ENCODE measurements at places on chromosomes 13 and 19.
A peak's percentile ranks its signal among the peaks of the same experiment; 100 is the strongest.

DNA sequence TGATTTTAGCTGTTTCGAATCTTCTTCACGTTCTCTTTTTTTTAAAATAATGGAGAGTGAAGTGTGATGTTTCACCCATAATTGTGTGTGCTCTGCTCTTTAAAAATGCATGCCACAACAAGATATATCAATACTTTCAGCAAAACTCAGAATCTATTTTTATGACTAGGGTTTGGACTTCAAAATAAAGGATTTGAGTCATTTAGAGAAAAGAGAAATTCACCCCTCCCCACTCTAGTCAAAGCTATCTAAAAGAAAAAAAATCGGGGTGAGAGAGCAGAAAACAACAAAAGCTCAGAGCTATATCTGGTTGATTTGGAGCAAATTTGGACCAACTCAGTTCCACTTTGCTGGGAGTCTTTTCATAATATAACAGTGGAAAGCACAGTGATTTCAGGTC lies 244.5 kb downstream of the DNAJC15 start:
- no peak for DNase-seq

DNA sequence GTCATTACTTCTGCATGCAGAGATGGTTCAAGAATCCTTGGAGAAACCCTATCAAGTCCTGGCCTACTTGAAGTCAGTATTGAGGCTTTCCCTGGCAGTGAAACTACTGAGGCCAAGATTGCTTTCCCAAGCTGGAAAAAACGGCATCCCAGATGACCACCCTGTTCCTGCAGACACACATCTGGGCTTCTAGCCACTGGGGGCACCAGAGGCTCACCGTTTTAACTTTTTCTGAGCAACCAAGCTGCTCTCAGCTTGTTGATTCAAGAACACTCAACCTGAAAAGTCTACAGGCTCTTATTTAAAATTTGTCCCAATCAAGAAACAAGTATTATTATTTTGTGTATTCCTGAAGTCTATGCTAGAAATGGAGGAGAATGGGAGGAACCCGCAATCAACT lies 66.6 kb downstream of the SPRYD7 start:
- DNase-seq: no peak

DNA sequence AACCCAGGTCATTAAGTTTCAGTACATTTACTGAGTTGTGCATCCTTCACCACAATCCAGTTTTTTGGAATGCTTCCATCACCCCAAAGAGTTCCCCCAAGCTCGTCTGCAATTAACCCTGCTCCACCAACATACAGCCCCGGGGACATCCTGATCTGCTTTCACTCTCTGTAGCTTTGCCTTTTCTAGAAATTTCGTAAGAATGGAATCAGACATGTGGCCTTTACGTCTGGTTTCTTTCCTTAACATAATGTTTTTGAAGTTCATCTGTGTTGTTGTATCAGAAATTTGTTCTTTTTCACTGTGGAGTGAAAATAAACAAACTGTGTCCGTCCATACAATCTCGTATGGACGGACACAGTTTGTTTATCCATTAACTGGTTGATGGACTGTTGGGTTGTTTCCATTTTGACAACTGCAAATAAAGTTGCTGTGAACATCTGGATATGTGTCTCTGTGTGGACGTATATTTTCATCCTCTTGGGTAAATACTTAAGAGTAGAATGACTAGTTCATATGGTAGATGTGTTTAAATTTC lies 2.9 kb downstream of the KLHL26 start:
- DNase-seq: no peak

DNA sequence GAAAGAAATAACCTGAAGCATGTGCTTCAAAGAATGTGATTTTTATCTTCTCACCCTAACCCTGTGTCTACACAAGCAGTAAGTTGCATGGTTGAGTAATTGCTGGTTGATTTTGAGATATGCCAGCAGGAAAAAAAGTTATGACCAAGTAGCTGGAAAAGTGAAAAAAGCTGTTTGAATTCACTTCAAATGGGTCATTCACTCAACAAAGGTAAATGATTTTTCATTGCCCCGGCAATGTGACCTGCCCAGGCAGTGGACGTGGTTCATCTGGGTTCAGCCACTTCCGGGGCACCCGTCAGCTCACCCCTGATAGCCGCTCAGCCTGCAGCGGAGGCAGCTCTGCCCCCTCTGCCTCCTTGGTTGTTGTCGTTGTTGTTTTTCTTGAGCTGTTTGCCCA lies 18.5 kb downstream of the TNFRSF19 start:
- DNase-seq: no peak

DNA sequence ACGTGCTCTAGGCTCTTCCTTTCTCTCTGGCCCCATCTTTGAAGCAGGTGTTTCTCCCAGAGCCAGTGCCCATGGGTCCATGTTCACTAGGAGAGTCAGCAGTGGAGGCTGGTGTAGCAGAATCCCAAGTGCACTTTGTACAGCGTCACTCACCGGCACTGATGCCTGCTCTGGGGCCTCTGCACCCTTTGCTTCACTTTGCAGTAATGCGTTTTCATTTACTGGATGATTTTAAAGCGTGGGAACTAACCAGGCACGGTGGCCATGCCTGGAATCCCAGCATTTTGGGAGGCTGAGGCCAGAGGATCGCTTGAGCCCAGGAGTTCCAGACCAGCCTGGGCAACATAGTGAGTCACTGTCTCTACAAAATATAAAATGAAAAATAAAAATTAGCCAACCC lies 30.7 kb downstream of the SLC25A42 start:
- no peak for DNase-seq

DNA sequence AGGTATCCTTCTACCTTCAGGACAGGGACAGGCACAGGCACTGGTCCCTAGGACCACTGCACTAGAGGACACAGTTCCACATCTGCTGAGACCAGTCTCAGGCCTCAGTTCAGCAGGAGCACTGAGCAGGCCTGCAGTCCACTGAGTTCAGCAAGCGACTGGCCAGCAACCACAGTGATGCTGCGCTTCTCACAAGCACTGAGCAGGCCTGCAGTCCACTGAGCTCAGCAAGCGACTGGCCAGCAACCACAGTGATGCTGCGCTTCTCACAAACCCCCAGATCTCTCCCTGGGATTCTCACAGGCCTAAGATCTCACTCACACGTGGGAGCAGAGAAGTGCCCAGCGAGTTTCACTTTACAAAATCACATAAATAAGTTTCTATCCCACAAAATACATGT lies 140.6 kb downstream of the IRS2 start:
- DNase-seq: no peak

GRCh38 chr13:108030769-108031168 lies 184.6 kb downstream of the LIG4 start:
- no peak for DNase-seq

GRCh38 chr13:73903561-73903960 lies 230.6 kb downstream of the KLF12 start:
- no peak for DNase-seq

- DNase-seq: no peak
These were observed 1616.2 kb upstream of the SPRY2 start for GRCh38 chr13:81957121-81957520.

DNA sequence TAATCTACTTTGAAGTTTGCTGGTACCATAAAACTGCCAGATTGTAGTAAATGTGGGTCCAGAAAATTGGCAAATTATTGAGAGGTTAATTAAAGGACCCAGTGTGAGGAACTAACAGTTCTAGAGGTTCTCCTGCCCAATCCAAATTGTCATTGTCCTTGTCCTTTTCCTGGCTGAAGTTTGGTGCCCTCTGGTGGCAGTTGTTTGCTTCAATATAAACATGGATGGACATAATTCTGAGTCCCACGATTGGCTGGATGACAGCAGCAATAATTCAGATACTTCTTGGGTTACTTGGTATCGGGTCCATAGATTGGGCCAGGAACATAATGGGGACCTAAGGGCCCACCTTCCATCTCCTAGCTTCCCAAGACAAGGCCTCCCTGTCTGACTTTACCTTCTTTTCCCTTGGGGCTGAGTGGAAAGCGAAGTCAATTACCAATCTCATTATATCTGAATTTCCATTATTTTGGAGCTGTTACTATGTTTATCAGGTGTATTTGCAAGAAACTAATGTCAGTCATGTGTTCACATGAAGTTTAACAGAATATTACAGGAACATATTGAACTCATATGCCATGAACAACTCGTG lies 33.8 kb upstream of the GARRE1 start:
- DNase-seq: peak; percentile 79

- no peak for DNase-seq
These were observed 12.0 kb upstream of the FCHO1 start for GRCh38 chr19:17739121-17739875.

- no peak for DNase-seq
These were observed 24.8 kb downstream of the RANBP3 start for GRCh38 chr19:5953030-5953589.

DNA sequence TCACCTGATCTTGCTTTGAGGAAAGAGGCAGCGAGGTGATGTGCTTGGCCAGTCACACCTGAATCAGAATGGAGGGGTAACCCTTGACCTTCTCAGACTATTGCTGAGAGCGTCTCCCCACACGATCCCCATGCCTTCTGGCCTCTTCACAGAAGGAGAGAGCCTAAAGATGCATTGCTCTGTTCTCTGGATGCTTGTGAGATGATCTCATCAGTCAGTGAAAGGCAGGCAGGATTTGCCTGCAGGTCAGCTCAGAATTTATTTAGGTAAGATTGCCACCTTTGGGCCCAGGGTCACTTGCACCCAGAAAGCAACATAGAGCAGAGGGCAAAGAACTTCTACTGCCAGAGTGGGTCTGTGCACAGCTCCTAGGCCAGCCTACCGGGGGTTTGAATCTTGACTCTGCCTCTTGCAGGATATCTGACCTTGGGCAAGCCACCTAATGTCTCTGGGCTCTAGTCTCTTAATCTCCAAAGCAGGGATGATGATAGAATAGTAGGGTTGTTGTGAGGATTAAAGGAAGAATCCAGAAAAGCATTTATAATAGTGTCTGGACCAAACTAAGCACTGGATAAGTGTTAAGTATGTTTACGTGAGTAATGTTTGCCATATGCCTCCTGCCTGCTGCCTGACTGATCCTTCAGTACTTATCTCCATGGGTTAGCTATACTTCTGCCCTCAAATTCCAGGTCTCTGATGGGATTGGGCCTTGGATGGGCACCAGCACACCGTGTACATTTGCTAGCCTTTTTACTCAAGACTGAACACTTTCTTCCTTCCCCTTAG lies 8.4 kb upstream of the FLT1 start:
- no peak for DNase-seq

DNA sequence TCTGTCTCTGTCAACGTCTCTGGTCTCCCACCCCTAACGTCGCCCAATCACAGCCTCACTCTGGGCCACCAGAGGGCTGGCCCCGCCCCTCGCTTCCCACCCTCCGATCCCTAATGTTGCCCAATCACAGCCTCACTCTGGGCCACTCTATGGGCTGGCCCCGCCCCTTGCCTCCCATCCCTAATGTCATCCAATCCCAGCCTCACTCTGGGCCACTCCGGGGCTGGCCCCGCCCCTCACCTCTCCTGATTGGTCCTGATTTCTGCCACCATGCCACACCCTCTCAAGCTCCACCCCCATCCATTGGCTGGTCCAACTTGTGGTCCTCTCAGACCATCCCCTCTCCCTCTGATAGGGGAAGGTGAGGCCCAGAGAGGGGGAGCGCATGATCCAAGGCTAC lies 24.9 kb downstream of the CELF5 start:
- DNase-seq: peak; percentile 90

- DNase-seq: peak; percentile 26
These were observed 6.7 kb upstream of the MYCBP2 start for GRCh38 chr13:77333594-77333993.

GRCh38 chr13:27533155-27533643 lies 82.8 kb upstream of the MTIF3 start:
- DNase-seq: peak; percentile 31

DNA sequence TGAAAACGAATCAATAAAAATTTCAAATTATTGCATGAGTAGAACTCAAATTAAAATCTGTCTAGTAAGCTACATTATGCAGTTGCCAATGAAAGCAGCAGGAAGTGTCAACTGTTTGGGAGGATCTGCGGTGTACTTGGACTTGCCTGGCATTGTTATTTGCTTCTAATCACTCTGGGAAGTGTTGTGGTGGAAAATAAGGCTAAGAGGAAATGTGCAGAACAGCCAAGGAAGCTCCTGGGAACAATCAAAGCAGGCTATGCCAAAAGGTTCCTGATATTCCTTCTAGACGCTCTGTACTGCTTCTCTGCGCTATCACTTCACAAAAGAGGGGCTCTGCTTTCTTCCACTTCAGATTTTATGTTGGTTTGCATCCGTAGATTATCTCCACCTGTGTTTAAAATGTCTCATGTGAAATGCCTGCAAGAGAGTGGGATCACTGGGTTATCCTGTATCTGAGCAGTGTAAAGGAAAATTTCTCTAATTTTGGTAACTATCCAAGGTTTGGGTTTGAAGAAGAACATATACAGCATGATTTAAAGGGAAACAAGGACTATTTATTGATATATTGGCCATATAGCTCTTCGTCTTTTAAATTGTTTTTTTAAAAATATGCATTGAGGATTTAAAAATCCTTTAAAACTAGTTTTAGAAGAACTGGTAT lies 182.7 kb upstream of the CSNK1A1L start:
- DNase-seq: no peak

DNA sequence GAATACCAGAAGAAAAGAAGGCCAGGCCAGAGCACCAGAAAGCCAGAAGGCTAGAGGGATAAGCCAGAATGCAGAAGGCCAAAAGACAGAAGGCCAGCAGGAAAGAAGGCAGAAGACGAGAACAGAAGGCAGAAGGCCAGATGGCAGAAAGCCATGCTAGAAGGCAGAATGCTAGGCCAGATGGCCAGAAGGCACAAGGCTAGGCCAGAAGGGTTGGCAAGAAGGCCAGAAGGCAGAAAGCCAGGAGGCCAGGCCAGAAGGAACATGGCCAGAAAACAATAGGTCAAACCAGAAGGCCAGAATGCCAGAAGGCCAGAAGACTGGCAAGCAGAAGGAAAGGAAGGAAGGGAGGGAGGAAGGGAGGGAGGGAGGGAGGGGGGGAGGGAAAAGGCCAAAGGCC lies 188.8 kb downstream of the TUBA3C start:
- DNase-seq: no peak

GRCh38 chr13:86986448-86986847 lies 684.7 kb upstream of the SLITRK5 start:
- no peak for DNase-seq

GRCh38 chr13:95858286-95859075 lies 181.5 kb downstream of the DNAJC3 start:
- no peak for DNase-seq

DNA sequence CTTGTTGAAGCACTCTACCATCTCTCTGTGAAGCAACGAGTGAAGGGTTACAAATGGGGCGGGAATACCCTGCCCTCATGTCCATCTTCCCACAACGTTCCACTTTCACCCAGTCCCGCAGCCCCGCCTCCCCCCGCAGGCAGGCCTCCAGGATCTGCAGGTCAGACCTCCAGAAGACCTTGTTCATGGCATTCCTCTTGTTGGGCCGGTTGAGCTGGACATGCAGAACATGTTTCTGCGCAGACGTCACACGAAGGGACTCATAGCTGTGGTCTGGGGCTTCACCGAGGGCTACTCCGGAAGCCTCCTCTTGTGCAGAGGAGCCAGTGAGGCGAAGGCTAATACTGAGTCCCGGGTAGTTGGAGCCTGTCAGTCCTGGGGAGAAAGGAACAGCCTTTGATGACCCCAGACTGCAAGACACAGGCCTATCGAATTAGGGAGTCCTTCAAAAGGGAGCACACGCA lies 420 bp downstream of the ECH1 start:
- DNase-seq: peak; percentile 56
